ENCODE measurements at places on chromosomes 1 and 21.

DNA sequence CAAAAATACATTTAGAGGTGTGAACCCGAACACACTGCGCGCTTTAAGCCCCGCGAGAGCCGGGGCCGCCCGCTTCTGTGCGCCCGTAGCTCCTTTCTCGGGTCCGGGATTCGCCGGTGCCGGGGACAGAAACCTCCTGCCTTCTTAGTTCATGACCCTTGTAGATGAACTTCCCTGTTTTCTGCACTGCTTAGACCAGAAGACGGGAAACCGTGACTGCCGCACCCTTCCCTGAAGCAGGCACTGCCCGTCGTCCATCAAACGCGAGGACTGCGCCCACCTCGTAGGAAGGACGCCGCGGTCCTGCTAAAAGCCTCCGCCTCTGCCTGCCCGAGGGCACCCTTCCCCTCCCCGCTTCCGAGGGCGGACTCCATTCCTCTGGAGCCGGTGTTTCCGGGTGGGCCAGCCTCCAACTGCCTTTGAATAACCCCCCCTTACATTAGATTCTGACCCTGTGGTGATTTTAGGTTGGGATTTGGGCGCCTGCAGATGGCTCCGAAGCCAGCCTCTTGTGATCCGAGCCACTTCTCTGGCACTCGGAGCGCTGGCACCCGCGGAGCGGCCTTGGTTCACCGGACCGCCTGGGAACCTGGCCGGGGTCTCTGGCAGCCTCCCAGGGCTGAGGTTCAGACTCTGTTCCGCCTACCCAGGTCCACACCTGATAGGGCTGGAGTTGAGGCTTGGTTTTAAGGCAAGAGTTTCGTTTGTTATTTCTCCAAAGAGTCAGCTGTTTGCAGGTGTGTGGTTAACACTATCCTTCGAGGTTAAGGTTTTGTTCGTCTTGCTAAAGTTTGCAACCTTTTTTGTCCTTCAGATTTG, 1.2 kb upstream of the PTTG1IP start:
- DNase-seq, result no peak

DNA sequence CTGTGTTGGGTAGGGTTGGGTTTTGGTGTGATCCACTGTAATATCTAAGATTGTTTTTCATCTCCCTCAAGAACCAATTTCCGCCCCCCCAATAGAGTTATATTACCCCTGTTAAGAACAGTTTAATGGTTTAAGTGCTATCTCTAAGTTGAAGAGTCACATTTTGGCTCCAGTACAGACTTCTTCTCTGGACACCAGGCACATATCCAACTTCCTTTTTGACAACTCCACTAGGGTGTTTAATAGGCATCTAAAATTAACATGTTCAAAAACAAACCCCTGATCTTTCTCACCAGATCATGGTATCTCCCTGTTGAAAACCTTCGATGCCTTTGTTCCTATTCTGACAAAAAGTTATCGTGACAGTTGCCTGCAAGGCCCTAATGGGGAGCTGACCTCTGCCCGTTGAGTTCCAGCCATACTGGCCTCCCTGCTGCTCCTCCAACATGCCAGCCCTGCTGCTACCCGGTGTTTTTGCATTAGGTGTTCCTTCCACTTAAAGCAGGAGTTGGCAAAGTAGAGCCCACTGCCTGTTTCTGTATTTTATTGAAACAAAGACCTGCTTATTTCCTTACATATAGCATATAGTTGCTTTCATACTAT, 18.6 kb downstream of the USP24 start:
- no peak for DNase-seq

- DNase-seq, result no peak
Measured at GRCh38 chr1:61395146-61395800, 312.9 kb downstream of the NFIA start.

- peak; percentile 52 for DNase-seq
Measured at GRCh38 chr1:31422505-31423319, 9.7 kb downstream of the SERINC2 start.

GRCh38 chr1:29210278-29211085, 20.3 kb downstream of the MECR start:
- no peak for DNase-seq

DNA sequence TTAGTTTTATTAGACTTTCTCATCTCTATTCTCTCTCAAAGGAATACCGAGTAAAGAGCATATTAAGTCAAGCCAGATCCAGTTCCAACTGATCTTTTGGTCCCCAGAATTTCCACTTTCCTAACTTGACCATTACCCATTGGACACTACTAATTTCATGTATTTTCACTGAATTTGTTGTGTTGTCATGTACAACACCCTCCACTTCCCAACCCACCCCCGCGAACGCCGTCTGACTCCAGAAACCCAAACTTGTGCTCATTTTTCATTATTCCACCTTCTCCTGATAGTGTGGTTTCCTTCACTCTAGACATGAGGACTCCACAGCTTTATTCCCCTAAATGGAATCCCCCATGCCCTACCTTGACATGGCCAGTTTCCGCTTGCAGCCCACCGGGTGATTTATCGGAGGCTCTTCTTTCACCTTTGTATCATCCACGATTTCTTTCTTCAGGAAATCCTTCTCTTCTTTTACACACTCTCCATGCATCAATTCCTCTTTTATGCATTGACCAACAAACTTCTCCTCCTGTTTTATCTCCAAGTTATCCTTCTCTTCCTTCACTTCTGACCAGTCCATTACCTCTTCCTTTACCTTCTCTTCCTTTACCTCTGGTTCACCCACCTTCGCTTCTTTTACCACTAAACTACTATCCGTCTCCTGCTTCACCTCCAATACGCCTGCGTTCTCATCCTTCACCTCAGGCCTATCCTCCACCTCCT, 805 bp downstream of the ZNHIT6 start:
- DNase-seq, result no peak

- DNase-seq, result no peak
Measured at GRCh38 chr1:44775930-44776729, 790 bp downstream of the RPS8 start.

DNA sequence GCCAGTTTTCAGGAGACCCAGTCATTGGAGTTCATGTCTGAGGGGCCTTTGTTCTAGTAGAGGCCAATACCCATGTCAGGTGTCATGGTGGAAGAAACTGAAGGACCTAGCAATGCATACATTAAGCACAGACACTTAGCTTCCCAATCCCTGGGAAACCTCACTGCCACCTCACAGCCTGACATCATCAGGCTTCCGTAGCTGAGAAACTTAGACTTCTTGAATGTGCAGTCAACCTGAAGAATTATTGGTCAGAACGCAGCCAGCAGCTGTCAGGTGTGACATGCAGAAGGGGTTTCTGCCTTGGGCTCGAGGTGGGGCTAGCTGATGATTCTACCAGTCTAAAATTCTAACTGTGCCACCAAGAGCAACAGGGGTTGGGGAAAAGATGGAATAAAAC, 1.9 kb upstream of the ITPKB start:
- no peak for DNase-seq

- no peak for DNase-seq
Measured at GRCh38 chr1:4269330-4269729, 369.3 kb upstream of the C1orf174 start.

DNA sequence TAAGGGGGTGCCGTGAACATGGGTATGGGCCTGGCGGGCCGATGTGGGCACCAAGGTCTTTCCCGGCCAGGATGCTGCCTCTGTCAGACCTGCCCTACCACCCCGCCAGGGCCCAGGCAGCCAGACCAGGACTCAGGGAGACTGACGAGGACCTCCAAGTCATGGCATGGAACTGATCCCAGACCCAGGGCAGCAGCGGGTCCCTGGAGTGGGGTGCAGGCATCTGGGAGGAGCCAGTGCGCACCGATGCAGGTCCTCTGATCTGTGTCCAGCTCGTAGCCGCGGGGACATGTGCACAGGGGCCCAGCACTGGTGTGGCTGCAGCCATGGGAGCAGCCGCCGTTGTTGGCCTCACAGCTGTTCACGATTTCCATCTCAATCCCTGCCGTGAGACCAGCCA, 56.8 kb downstream of the ARHGEF16 start:
- DNase-seq, result no peak

DNA sequence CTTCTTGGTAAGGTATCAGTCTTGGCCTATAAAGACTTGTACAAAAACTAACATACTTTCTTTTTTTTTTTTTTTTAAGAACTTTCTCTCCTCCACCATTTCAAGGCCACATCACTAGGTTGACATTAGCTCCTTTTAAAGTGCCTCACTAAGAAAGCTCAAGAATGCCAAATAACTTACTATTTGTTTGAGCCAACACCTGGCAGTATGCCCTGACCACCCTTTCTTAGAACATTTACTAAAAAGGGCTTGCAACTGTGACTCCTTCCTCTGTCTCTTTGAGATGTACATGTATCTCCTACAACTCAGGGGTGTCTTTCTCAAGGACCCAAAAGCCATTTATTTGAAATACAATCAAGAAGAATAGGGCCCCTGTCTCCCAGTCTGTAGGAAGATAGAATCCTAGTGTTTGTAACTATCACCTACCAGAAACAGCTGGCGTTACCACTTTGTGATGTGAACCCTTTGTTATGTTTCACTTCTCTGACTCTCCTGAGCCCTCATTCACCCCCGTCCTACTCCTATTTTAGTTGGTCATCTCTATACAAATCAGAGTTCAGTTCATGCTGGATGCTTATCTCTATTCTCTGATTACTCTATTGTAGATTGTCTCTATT, 12.2 kb upstream of the SAMD13 start:
- no peak for DNase-seq

GRCh38 chr1:46181343-46182260, 5.3 kb upstream of the P3R3URF start:
- no peak for DNase-seq

GRCh38 chr1:201648066-201648906, 109.4 kb downstream of the NAV1 start:
- no peak for DNase-seq

DNA sequence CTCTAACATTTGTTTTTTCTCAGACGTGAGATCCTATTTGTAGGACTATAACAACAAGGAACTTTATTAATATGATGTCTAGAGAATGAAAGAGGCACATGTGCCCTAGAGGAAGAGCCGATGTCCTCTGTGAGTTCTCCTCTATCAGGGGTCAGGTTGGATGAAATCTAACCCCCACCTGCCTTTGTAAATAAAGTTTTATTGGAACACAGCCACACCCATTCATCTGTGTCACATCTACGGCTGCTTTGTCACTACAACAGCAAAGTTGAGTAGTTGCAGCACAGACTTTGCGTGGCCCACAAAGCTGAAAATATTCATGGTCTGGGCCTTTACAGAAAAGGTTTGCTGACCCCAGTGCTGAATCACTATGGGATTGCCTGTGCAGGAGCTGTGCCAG, 571 bp upstream of the CAPN9 start:
- no peak for DNase-seq

DNA sequence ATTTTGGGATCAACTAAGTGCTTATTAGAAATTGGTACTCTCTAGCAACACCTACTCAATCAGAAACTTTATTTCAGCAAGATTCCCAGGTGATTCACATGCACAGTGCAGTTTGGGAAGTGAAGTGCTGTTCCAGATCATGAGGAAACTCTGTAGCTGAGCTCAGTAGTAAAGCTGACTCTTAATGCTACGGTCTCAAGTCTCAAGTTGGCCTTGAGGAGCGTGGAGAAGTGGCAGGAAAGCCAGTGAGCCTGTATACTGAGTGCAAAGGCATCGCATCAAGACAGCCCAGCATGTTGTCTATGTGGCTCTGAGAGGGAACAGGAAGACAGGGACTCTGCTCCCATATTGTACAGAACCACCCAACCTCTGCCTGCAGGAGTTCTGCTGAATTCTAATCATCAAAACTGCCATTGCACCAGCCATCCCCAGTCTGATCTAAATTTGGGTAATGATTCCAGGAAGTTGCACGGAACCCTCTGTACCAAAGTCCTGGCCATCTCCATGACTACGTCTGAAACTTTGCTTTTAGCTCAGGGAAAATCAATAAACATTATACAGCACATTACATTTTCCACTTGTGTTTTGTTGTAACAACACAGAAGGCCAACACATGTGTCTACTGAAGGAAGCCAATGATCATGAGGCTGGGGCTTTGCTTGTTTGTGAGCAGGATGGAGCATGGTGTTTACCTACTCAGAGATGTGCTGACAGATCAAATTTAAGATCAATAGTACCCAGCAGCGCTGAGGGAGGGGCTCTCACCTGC, 105.1 kb upstream of the TLR5 start:
- no peak for DNase-seq

DNA sequence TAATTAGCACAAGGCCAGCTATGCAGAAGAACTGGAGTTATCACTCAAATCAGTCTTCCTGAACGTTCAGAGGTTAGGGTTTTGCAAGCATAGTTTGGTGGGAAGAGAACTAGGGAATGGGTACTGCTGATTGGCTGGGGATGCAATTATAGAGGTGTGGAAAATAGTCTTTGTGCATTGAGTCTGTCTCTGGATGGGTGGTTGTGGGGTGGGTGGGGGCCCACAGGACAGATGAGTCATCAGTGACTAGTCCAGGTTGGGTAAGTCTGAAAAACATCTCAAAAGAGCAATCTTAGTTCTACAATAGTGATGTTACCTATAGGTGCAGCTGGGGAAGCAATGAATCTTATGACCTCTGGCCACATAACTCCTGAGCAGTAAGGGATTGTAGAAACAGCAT, 89.7 kb upstream of the HMCN1 start:
- DNase-seq, result no peak

GRCh38 chr21:33078907-33079582, 9.1 kb downstream of the OLIG1 start:
- DNase-seq, result no peak

DNA sequence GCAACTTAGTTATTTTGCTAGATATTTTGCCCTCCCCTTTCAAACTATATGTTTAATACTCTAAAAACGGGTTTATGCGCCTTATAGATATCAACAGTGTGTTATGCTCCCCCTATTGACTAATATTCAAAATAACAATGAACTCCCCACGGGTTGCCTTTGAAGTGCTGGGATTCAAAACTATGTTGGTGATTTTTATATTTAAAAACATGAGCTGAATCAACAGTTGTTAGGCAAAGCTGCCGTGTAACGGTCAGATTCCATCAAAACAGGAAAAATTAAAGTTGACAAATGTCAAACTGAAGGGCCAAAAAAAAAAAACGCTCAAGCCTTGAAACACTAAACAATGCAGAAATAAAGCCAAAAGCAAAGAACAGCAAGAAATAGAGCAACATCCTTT, 2.5 kb downstream of the TGFBR3 start:
- DNase-seq, result no peak

GRCh38 chr1:22128392-22128791, 14.5 kb downstream of the WNT4 start:
- DNase-seq, result no peak

GRCh38 chr1:63143482-63143881, 178.9 kb upstream of the FOXD3 start:
- DNase-seq, result no peak

DNA sequence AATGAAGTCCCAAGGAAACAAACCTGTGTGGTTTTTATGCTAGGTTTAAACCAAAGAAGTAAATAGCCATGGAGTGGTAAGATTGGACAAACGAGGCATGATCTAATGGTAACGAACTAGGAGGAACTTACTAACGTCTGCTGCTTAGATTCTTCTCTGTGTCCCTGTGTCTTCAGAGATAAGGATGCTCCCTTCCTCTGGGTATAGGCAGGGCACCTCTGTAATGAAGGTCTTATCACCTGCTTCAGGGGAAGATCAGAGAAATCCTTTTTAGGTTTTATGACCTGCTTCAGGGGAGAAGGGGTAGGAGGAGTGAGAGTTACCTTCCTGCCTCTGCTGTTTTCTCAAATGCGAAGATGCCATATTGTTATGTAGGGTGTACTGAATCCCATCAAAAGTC, 214.9 kb upstream of the L1TD1 start:
- DNase-seq, result no peak
